ENCODE measurements at places on chromosomes 3 and 15.

GRCh38 chr3:116254541-116254940 is 190.7 kb downstream of the LSAMP start:
- no peak for DNase-seq

GRCh38 chr3:115862849-115863248 is 239.5 kb downstream of the GAP43 start:
- DNase-seq, result no peak

- no peak for DNase-seq
Measured at GRCh38 chr3:9097495-9097894, 134.2 kb upstream of the RAD18 start.

- peak; percentile 67 for DNase-seq
Measured at GRCh38 chr15:100665570-100665969, 63.2 kb downstream of the ASB7 start.

DNA sequence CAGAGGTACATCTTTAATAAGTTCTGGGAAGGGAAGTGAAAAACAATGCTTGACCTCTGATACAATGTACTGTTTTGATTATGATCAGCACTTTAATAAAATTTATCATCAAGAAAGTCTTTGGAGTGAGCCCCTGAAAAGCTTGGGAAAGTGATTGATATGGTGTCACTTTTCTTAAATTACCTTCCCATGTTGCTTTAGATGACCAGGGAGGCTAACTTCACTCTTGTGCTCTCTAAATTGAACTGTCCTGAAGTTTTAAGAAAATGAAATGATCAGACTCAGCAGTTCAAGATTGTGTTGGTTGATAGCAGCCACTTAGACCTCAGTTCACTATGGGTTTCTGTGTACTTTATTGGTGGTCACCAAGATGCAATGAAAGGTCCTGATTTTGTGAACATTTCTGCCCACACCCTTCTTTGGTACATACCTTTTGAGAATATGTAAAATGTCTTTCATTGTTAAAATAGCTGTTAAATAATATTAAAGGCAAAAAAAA is 15.7 kb downstream of the TGFBR2 start:
- DNase-seq, result no peak

GRCh38 chr15:43153269-43153668 is 19.9 kb downstream of the TMEM62 start:
- no peak for DNase-seq

GRCh38 chr3:50259432-50260026 is 9.4 kb upstream of the SEMA3B start:
- DNase-seq, result no peak

DNA sequence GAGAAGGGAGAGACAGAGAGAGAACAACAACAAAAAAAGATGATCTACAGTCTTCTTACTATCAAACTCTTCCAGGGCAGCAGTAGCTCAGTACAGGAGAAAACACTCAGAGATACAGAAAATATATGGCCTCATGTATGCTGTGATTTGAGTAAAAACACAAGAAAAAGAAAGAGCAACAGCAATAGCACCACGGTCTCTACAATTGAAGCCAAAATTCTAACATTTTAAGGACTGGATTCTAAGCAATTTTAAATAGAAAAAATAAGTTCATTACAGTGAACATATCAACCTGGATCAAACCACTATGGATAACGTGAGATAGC is 43.5 kb upstream of the ALCAM start:
- no peak for DNase-seq

DNA sequence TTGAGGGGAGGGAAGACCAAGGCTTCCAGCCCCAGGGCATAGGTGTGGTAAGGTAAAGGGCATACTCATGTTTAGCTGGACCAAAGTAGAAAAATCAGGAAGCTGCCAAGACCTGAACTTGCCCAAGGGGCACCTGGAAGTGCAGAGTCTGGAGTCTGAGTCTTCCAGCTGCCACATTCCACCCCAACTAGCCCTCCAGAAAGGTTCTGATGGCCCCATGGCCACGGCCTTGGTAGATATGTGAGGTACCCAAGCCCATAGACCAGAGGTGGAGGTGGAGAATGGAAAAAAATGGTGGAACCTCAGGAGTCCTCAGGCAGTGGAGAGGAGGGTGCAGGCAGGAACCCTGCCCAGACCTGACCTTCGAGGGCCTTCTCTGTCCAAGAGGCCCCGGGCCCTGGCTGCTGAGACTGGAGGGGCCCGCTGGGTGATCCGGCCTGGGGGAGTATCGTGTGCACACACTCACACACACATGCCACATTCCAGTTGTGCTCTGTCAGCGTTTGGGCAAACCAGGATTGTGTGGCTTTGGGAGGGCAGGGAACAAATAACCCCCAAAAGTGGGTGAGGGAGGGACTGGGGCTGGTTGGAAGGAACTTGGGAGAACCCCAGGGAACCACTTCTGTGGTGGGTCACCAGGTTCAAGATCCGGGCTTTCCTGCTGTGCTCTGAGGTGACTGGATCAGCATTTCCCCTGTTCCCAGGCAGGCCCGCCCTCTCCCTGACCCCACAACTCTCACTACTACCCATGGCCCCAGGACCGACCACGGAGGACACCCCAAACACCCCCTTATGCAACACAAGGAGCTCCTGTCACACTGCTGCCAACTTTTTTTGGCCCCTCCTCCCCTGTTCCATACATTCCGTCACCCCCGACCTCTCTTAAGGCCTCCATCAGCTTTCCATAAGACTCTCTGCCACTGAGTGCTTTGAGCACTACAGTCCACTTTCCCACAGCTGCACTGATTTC is 11.6 kb downstream of the MYL3 start:
- no peak for DNase-seq

DNA sequence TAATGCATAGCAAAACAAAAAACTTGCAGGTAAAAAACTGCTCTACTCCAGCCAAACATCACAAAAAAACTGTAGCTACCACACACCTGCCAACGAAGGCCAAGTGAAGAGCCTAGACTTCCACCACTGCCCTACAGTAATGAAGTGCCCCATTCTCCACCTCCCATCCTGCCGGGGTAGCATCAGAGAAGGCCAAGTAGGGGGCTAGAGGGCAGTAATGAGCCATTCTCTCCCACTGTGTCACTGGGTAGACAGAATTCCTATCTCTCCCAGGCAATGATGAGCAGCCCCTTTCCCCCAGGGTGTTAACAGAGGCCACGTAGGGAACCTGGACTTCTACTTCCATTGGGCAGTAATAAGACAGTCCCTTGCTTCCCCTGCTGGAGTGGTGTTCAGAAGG is 9.5 kb downstream of the SEC22C start:
- peak; percentile 28 for DNase-seq

GRCh38 chr3:120137548-120137947 is 43.3 kb upstream of the GSK3B start:
- DNase-seq, result no peak

- DNase-seq, result no peak
Measured at GRCh38 chr3:25036633-25037032, 391.4 kb upstream of the RARB start.

- DNase-seq, result peak; percentile 28
Measured at GRCh38 chr15:33080006-33080405, 114.5 kb downstream of the FMN1 start.

GRCh38 chr3:141147657-141148056 is 84.0 kb upstream of the PXYLP1 start:
- DNase-seq, result no peak

GRCh38 chr3:100256731-100257151 is 4.1 kb upstream of the TBC1D23 start:
- peak; percentile 36 for DNase-seq

GRCh38 chr15:38823263-38823662 is 258.6 kb upstream of the RASGRP1 start:
- DNase-seq, result no peak

- peak; percentile 91 for DNase-seq
Measured at GRCh38 chr15:96273317-96274086, 57.0 kb upstream of the NR2F2 start.

GRCh38 chr3:72721683-72722381 is 126.4 kb downstream of the SHQ1 start:
- DNase-seq, result no peak

DNA sequence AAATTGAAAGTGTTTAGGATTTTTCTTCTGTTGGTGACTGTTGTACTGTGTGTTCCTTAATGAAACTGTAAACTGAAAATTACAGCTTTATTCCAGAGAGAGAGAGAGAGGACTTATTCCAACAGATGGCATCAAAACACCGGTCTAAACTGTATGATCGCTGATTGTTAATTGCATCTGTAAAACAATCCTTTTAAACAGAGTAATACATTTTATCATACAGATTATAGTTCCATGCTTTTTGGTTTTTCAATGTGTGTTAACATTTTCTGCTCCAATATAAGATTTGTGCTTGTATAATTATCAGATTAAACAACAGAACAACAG is 289.7 kb upstream of the DNAJC19 start:
- DNase-seq, result no peak

GRCh38 chr3:30161375-30161774 is 445.0 kb upstream of the TGFBR2 start:
- peak; percentile 86 for DNase-seq

GRCh38 chr15:44045217-44045616 is 149.9 kb downstream of the FRMD5 start:
- no peak for DNase-seq

- no peak for DNase-seq
Measured at GRCh38 chr3:27244374-27244773, 124.8 kb downstream of the NEK10 start.

DNA sequence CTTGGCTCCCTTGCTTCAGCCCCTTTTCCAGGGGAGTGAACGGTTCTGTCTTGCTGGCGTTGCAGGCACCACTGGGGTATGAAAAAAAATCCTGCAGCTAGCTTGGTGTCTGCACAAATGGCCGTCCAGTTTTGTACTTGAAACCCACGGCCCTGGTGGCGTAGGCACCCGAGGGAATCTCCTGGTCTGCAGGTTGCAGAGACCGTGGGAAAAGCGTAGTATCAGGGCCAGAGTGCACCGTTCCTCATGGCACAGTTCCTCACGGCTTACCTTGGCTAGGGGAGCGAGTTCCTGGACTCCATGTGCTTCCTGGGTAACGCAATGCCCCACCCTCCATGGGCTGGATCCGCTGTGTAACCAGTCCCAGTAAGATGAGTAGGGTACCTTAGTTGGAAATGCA is 214.9 kb downstream of the UBE2E2 start:
- no peak for DNase-seq

DNA sequence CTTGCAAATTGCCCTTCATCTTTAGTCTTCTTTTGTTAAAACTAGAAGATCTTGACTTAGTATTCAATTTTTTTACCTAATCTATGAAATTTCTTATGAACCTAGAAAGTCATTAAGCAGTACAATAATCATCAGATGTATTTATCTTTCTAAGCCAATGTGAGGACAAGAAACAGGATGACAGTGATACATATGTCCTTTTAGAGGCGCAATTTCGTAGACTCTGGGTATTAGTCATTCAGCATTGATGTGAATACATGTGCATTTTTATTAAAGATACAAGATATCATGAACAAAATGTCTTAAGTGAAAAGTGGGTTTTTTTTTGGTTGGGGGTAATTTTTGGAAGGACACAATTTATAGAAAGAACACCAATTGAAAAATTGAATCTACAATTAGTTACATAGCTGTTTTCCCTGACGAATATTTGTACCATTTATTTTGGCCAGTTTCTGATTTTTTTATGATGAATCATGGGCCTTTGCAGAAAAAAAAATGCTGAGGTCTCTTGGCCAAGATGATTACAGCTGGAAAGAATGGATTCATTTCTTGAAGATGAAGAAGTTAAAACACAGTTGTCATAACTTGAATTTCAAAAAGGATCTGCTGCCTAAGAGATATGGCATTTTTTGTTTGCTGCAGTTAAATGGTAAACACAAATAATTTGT is 48.9 kb upstream of the AGTR1 start:
- peak; percentile 73 for DNase-seq

DNA sequence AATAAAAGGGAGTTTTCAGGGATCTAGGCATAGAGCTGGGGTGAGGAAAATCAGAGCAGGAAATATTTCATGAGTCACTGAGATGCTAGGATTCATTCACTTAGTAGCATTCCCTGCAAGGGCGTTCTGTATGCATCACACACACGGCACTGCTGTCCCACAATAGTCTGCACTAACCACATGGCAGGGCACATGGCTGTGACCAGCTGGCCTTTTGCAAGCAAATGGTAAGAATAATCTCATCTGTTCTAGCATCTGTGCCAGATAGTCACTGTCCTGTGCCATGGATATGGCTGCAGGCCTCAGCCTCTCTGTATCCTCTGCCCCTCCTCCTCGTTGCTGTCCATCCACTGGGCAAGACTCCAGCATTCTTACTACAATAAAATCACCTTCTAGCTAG is 37.8 kb downstream of the BOC start:
- peak; percentile 47 for DNase-seq

DNA sequence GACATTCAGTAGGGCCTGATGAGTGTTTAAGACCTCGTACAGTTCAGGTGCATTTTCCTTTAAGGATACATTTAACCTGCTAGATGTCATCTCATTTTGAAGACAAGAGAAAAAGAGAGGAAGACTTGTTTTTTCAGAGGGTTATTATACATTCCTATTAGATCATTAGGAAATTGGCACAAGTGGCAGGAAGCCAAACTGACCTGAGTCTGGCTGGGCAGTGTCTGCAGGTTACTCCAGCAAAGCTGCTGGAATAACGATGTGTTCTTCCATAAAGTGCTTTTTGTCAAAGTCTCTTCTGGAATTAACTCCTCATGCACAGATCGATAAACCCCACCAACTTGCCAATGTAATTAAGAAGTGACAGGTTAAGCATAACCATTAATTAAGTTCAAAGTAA is 396.4 kb upstream of the TPRG1 start:
- DNase-seq, result no peak

DNA sequence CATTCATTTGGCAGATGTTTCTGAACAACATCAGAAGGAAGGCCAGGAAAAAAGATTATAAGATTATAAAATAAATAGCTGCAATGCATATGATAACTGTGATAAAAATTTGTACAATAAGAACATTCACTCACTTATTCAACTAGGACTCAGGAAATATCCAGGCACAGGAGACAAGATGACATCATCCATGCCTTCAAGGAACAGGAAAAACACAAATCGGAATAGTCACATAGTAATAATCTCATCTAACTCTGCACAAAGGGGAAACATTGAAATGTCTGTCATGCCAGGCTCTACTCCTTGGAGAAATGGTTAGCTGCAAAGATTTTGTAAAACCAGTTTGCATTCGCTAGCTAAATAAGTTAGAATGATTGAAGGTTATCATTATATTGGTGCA is 233.5 kb upstream of the AGTR1 start:
- peak; percentile 14 for DNase-seq

Measured in fibroblast of lung (primary cell).